ENCODE measurements at places on chromosomes 1 and 21.

DNA sequence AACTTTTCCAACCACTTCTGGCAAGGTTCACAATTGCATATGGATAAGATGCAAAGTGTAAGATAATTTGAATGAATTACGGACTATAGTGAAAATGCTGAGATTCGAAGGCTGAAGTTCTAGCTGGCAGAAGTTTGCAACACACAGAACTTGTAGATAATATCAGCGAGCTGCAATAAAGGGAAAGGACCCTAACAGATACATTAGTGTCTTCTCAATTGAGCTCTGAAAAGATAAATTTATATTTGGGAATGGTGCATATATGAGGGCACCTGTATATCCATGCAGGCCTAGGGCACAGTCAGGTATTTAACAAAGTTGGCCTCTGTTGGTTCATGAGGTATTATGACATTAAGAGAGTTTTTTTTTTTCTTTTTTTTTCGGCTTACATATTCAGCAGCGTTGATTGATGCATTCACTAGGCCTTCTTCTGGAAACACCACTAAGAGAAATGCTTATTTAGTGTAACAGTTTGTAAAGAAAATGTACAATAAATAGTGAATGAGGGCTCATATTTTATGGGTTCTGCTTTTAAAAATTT, 2.2 kb downstream of the NFIA start:
- no peak for DNase-seq

DNA sequence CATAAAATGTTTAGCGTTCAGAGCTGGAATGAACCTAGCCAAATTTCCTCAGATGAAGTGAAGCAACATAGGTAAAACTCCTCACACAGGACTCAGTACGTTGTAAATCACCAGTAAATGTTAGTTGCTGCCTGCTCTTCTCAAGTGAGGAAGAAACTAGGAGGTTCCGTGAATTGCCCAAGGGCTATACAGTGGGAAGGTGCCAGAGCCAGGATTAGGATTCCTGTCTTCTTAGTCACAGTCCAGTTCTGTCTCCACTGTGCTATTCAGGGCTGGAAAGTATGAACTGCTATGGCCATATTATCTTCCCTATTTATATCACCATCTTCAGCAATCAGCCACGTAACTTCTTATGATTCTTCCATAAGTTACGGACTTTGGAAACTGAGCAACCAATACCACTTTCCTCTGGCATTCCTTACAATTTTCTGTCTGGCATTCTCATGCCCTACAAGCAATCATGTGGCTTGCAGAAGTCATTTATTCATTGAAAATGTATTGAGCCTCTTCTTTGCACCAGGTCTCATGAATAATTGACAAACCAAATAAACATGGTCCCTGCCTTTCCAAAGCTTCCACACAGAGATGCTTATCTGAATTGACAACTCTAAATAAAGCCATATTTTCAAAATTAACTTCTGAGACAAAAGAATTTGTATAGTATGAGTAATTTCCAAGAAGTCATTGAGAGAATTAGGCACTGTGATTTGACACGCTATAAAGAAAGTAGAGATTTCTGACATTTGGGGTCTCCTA, 271.6 kb upstream of the SGIP1 start:
- peak; percentile 16 for DNase-seq

GRCh38 chr1:210252621-210253051, 20.0 kb downstream of the SERTAD4 start:
- DNase-seq = no peak

DNA sequence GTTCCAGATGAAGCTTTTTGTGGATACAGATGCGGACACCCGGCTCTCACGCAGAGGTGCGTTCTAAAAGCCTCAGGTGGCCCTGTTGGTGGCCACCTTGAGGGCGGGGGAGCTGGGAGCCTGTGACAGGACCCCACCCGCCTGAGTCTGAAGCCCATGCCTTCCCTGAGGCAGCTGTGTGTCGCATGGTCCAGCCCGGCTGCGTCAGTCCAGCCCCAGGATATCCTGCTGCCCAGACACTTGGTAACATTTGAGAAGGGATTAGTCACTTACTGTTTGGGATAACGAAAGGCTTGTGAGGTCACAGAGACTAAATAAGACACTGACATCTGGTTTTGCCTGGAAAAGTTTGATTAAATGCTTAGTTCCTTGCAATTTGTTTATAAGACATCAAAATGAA, 68.9 kb downstream of the UCK2 start:
- peak; percentile 71 for DNase-seq

- DNase-seq = no peak
These were observed 67.3 kb upstream of the AKT3 start for GRCh38 chr1:243917177-243917862.

- no peak for DNase-seq
These were observed 307.7 kb downstream of the LMO4 start for GRCh38 chr1:87636198-87636892.

- no peak for DNase-seq
These were observed 12.5 kb downstream of the CHD5 start for GRCh38 chr1:6167391-6168303.

DNA sequence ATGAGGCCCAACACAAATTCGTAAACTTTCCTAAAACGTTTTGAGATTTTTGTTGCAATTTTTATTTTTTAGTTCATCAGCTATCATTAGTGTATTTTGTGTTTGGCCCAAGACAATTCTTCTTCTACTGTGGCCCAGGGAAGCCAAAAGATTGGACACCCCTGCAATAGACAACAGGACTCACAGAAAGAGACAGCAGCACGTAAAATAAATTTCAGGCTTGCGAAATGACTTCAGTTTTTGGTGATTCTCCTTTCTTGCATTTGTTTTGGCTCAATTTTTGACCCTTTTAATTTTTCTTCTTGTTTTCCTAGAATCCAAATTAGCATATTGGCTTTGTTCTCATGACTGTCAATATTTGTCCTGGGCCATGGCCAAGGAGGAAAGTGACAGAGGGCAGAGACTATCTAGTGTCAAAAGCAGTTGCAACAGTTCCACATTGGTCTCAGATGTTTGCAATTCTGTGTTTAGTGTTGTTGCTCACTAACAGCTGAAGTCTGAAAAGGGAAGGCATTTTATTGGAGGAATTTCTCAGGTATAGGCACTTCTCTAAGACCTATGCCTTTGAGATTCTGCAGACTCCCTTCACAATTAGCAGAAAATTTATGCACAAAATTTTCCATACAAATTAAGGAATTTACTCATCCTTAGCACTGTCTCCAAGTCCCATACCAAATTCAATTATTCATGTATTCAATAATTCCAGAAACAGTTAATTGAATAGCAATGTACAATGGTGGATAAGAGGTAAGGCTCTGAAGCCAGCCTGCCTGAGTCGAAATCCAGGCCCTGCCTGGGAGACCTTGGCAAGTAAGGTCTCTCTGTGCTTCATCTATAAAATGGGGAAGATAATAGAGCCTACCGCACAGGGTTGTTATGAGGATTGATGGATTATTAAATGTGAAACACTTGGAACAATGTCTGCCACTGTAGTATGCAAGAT, 160.9 kb upstream of the IVNS1ABP start:
- no peak for DNase-seq

DNA sequence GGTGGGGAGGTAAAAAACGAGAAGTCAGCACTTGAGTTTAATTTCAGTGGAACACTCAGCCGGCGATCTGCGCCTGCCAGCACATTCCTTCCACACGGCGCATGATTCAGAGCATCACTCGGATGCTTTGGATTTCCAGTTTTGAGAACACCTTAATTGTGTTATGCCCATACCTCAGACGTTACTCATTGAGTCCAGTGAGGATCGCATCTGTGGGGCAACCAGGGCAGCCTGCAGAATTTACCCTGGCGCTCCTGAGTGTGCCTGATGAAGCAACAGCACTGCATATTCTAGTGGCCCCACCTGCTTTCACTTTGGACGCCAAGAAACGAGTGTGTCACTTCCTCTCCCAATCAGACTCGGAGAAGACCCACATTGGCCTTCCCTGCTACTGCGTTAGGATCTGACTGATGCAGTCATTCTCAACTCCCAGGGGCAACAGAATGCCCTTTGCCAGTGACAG, 19.9 kb downstream of the FAM89A start:
- DNase-seq = no peak

DNA sequence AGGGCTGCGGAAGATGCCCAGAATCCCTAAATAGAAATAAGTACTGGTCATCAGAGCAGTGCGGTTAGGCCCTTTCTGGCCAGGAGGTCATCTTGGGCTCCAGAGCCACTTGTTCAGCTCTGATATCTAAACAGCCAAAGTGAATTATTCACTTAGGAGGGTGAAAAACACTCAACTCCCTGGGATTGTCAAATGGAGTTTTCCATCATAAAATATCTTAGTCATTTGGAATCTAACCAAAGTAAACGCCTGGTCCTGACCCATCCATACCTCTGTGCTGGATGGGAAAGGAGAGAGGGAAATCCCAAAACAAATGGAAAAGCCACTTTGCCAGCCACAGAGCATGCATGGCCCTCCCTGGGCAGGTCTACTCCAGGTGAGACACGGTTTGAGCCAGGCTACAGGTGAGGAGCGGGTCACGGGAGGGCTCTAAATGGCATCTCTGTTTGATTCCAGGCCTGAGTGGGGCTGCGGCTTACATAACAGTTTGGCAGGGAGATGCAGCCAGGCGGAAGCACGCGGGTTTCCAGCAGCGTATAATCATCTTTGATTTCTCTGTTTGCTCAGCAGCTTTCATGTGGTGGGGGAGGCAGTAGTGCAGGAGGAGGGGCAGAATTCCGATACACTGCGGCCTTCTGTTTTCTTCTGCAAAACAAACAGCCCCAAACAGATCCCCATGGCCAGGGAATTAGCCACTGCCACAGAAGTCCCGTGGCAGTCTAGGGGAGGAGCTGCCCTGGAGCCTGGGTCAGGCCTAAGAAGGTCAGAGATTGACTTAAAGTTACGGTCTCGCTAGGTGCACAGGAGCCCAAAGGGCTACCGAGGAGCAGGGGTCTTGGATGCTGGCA, 59.1 kb upstream of the ZNF648 start:
- peak; percentile 79 for DNase-seq

Measured in RCC 7860 (cell line).